ENCODE measurements at places on chromosomes 2 and 18. TPM values are rescaled to one million over a fixed set of nuclear protein-coding genes. Genes with fewer than 3 reads are reported as not detected.

The CHRNG gene
- total RNA-seq, result not detected

The UNC80 gene
- 34.8 TPM for total RNA-seq

The HOXD10 gene
- total RNA-seq, result not detected

The ADAM23 gene
- total RNA-seq, result 29.3 TPM

The SH2D6 gene
- 0.54 TPM for total RNA-seq

The SERTAD2 gene
- total RNA-seq, result 5.8 TPM

The TGFA gene
- total RNA-seq, result 11.2 TPM

The SDC1 gene
- 26.0 TPM for total RNA-seq

The SERPINB11 gene
- total RNA-seq, result not detected

The MRPS5 gene
- total RNA-seq, result 49.5 TPM

The POMC gene
- total RNA-seq, result 0.91 TPM

The CXCR1 gene
- total RNA-seq, result not detected

The ALK gene
- 6.4 TPM for total RNA-seq

The SRD5A2 gene
- 0.18 TPM for total RNA-seq

The WDR35 gene
- total RNA-seq, result 26.4 TPM

The SCN7A gene
- 4.9 TPM for total RNA-seq

The POLR1A gene
- total RNA-seq, result 16.6 TPM

The COLEC12 gene
- 25.3 TPM for total RNA-seq

The SAG gene
- not detected for total RNA-seq

The GAREM1 gene
- 12.9 TPM for total RNA-seq

The AQP12A gene
- not detected for total RNA-seq

The SERPINB3 gene
- not detected for total RNA-seq

The TNP1 gene
- total RNA-seq, result not detected

The CYS1 gene
- 0.45 TPM for total RNA-seq

The DUSP2 gene
- 4.1 TPM for total RNA-seq

The CKAP2L gene
- 7.0 TPM for total RNA-seq

The EFEMP1 gene
- total RNA-seq, result 25.0 TPM

The MC2R gene
- total RNA-seq, result not detected

The TRIM43 gene
- total RNA-seq, result 1.1 TPM

The CCDC178 gene
- 1.2 TPM for total RNA-seq

The VWA3B gene
- 0.73 TPM for total RNA-seq

The CNNM3 gene
- 16.1 TPM for total RNA-seq

The CRYBA2 gene
- total RNA-seq, result not detected

The ELOA2 gene
- total RNA-seq, result not detected

The PXDN gene
- 39.7 TPM for total RNA-seq

The IAH1 gene
- total RNA-seq, result 38.7 TPM

The MC4R gene
- total RNA-seq, result 0.54 TPM

The CNRIP1 gene
- total RNA-seq, result 39.8 TPM

The CYP27A1 gene
- 5.7 TPM for total RNA-seq

The C2orf81 gene
- total RNA-seq, result 1.1 TPM

The SNTG2 gene
- 4.9 TPM for total RNA-seq

Data from cerebellum (tissue), 4 donors.